Activated CD4-positive, alpha-beta memory T cell treated with anti-CD3 and anti-CD28 coated beads, Interleukin-2, amount 10 ng/mL, durations not matched to agents 7 days and 5 days (primary cell): ENCODE measurements at places on chromosomes 11 and 22.

DNA sequence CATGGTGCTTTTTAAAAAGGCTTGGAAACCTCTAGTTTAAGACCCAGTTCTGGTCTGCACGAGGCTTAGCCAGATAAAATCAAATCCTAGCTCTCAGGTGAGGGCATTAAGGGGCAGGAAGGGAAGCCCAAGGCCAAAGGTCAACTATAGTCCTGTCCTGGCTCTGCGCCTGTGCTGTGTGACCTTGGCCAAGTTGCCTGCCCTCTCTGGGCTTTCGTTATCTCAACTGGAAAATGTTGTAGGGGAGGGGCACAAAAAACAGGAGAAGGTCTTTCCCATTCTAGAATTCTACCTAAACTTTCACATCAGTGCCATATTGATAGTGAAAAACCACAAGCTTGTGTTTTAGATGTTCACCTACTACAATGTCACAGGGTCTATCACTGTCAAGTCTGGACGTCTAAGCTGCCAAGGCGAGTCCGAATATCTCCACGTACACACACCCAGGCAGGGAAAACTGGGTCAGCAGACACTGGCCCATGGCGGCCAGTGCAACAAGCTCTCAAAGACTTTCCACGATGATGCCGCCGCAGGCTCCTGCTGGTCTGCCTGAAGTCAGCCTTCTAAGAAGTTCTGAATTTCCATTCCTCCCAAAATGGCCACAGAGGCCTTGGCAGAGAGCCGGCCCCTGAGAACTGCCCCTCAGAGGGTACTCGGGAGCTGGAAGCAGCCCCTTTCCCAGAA is 18.0 kb downstream of the MN1 start:
- H3K4me1 ChIP-seq: no peaks in the 10 kb centered on the region
- DNase-seq: no peak
- H3K4me3 ChIP-seq: no peak overlapping the region
- peaks cover 4% of the 10 kb centered on the region for H3K27me3 ChIP-seq

- H3K27me3 ChIP-seq: peaks cover 20% of the 10 kb centered on the region
- H3K36me3 ChIP-seq: no peaks in the 10 kb centered on the region
- no peaks in the 10 kb centered on the region for H3K4me1 ChIP-seq
These were observed 106.5 kb upstream of the GRAMD1B start for GRCh38 chr11:123323568-123323967.

GRCh38 chr11:114925591-114925990 is 247.3 kb downstream of the NXPE2 start:
- H3K4me3 ChIP-seq: no peak overlapping the region
- H3K27ac ChIP-seq: no peak overlapping the region
- H3K27me3 ChIP-seq: no peaks in the 10 kb centered on the region
- no peaks in the 10 kb centered on the region for H3K4me1 ChIP-seq
- H3K36me3 ChIP-seq: no peaks in the 10 kb centered on the region

GRCh38 chr11:75478783-75479596 is 46.0 kb upstream of the KLHL35 start:
- no peak overlapping the region for H3K27ac ChIP-seq
- no peaks in the 10 kb centered on the region for H3K27me3 ChIP-seq
- DNase-seq: no peak
- peaks cover 6% of the 10 kb centered on the region for H3K36me3 ChIP-seq

GRCh38 chr22:19974935-19975706 is 33.5 kb upstream of the TXNRD2 start:
- H3K36me3 ChIP-seq: no peaks in the 10 kb centered on the region
- H3K27ac ChIP-seq: no peak overlapping the region
- DNase-seq: no peak
- H3K4me1 ChIP-seq: peaks cover 5% of the 10 kb centered on the region
- no peak overlapping the region for H3K4me3 ChIP-seq

GRCh38 chr11:105582497-105582896 is 27.4 kb upstream of the GRIA4 start:
- H3K4me3 ChIP-seq: no peak overlapping the region
- H3K36me3 ChIP-seq: no peaks in the 10 kb centered on the region
- no peak for DNase-seq
- no peak overlapping the region for H3K27ac ChIP-seq
- H3K4me1 ChIP-seq: no peaks in the 10 kb centered on the region

DNA sequence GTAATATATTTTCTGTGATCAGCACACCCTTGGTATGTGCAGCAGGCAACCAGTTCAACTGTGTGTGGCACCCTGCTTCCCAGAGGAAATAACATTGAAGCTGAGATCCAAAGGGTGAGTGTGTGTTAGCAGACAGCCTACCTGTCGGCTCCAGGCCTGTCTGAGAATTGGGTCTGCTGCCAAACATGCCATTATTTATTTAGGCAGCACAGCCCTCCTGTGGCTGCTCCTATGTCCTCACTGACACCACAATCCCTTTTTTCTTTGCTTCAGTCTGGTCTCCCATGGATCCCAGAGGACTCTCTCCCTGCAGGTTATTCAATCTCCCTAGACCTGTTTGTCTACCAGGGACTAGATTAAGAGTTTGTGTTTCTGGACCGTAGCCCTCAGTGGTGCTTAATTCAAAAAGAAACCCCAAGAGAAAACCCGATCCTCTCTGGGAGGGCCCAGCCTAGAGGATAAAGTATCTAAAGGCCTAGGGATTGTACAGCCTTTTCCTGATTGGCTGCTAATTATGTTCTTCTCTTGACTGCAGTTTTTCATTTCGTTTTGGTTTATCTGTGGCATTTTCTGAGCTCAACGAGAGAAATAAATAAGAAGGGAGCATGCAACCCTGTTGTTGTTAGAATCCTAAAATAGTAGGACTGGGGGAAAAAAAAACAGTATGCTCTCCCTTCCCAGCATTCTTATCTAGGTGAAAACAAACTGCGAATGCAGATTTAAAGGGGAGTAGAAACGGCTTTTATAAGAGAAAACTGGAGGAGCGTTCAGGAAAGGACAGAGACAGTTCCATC is 24.1 kb downstream of the KCNE3 start:
- no peaks in the 10 kb centered on the region for H3K4me1 ChIP-seq
- H3K27me3 ChIP-seq: peaks cover 1% of the 10 kb centered on the region
- H3K27ac ChIP-seq: no peak overlapping the region
- H3K36me3 ChIP-seq: no peaks in the 10 kb centered on the region
- DNase-seq: no peak

- peak overlapping the region; percentile 68 for H3K27ac ChIP-seq
- no peaks in the 10 kb centered on the region for H3K27me3 ChIP-seq
- H3K36me3 ChIP-seq: peaks cover 43% of the 10 kb centered on the region
- peak overlapping the region; percentile 33 for H3K4me3 ChIP-seq
These were observed 80.8 kb downstream of the TNRC6B start for GRCh38 chr22:40258501-40258915.

DNA sequence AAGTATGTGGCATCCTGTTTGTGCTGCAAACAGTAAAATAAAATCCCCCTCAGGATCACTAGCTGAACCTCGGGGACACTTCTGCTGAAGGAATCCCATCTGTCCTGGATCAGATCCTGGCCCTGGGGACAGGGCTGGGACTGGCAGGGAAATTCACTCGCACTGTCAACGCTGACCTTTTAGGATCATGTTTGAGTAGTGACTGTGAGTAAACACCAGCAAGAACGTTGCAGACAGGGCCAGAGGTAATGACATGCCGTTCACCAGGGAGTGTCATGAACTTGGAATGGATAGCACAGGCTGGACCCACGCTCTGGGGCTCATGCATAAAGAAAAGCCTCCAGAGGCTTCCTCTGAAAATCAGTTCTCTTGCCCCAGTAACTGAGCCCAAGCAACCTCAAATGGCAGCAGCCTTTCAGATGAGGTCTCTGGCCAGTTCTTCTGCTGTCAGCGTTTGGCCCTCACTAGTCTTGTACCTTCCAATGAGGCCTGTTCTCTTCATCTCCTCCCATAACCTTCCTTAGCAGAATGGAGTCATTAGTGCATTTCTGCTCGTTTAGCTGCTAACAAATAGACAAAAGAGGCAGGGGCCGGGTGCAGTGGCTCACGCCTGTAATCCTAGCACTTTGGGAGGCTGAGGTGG is 51.0 kb upstream of the BARX2 start:
- no peaks in the 10 kb centered on the region for H3K4me1 ChIP-seq
- no peak overlapping the region for H3K27ac ChIP-seq
- H3K36me3 ChIP-seq: no peaks in the 10 kb centered on the region

DNA sequence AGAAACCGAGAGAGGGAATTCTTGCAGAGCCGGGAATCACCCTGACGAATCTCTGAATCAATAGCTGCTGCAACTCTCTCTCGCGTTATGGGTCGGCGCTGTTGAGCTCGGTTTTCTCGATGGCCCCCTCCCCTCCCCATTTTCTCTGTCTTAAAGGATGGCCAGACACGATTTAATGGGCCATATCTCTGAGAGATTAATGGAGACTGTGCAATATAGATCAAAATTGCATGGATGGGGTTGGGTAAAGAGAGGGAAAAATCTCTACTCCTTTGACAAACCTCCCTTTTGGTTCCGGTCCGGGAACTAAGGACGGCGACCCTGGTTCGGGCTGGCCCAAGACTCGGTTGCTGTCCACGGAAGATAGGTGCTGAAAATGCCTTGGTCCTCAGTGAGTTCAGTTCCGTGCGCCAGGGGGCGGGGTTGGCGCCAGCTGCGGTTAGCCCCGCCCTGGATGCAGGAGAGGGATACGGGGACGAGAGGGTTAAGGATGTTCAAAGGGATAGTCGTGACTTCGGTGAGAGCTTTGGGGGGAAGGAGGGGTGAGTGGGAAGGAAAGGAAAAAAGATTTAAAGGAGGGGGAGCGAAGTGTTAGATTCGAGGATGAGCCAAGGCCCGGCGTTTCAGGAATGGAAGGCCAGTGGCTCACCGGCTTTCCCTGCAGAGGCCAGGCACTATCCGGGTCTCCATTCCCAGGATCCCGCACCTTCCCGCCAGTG is 103.6 kb upstream of the HSD17B12 start:
- peak; percentile 31 for DNase-seq
- peaks cover 8% of the 10 kb centered on the region for H3K36me3 ChIP-seq
- no peak overlapping the region for H3K27ac ChIP-seq
- H3K4me1 ChIP-seq: peaks cover 33% of the 10 kb centered on the region
- H3K27me3 ChIP-seq: peaks cover 85% of the 10 kb centered on the region

GRCh38 chr11:106133529-106133928 is 56.1 kb downstream of the AASDHPPT start:
- H3K4me3 ChIP-seq: no peak overlapping the region
- no peaks in the 10 kb centered on the region for H3K36me3 ChIP-seq
- peaks cover 12% of the 10 kb centered on the region for H3K27me3 ChIP-seq
- no peak for DNase-seq

- H3K27me3 ChIP-seq: peaks cover 4% of the 10 kb centered on the region
- DNase-seq: no peak
These were observed 15.9 kb downstream of the DENND5A start for GRCh38 chr11:9249252-9249651.

DNA sequence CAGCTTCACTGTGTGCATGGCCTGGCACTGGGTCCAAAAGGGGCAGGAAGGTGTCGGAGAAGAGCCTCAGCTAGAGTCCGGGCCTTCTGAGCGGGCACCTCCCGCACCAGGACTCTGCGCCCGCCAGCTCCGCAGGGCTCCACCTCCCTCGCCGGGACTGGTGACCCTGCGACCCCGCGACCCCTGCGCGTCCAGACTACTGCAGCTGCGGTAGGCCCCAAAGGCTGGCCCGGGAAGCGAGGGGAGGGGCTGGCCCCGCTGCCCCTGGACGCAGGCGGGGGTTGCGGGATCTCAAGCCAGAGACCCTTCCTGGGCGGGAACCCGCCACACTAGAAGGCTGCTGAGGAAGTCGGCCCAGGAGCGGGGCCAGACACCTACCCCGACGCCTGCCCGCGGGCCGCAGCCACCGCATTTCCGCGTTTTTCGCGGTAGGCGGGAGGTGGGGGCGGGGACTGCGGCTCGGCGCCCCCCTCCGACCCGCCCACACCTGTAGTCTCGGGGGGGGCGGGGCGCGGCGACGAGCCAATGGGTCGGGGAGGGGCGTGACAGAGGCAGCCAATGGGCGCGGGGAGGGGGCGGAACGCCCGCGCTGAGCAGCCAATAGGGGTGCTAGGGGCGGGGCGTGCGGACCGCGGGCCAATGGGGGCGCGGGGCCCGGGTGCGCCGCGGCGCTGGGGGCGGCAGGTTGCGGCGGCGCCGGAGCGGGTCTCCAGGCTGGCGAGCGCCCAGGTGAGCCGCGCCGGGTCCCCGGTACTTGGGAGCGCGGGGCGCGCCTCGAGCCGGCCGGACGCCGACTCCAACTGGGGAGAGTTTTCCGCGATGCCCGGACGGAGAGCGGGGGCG is at the start of the genes LMNTD2 and RASSF7:
LMNTD2 (minus strand) TSS at position 434 of the 843 bp plus-strand sequence; CDS start at position 412, 22 bp downstream.
RASSF7 (plus strand) TSS at position 666 of the 843 bp plus-strand sequence. CDS start 799 bp downstream, outside the sequence.
- H3K27me3 ChIP-seq: peaks cover 15% of the 10 kb centered on the region
- H3K4me3 ChIP-seq: peak within 1 kb of the TSS; percentile 94
- peak; percentile 95 for DNase-seq
- H3K27ac ChIP-seq: peak within 1 kb of the TSS; percentile 71

DNA sequence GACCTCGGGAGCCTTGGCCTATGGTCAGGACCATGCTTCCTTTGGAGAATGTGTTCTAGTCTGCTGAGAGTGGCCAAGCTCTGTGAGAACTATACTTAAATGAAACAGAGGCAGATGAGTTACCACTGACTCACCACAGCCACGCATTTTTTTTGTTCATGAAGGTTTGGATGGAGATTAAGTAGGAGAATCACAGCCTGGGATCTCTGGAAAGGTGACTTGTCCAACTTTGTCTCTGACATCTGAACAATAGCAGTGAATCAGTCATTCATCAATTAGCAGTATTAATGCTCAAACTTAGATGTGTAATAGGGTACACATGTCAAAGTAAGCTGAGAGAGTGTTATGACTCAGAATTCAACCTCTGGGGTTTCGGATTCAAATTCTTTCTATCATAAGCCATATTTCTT is 100.7 kb upstream of the ANO3 start:
- no peaks in the 10 kb centered on the region for H3K36me3 ChIP-seq
- H3K4me3 ChIP-seq: no peak overlapping the region
- no peaks in the 10 kb centered on the region for H3K27me3 ChIP-seq
- no peaks in the 10 kb centered on the region for H3K4me1 ChIP-seq
- no peak for DNase-seq
- no peak overlapping the region for H3K27ac ChIP-seq

- H3K4me3 ChIP-seq: peak overlapping the region; percentile 52
- H3K27me3 ChIP-seq: no peaks in the 10 kb centered on the region
- no peak for DNase-seq
- H3K27ac ChIP-seq: peak overlapping the region; percentile 42
- H3K36me3 ChIP-seq: peaks cover 52% of the 10 kb centered on the region
These were observed 12.0 kb downstream of the MARK2 start for GRCh38 chr11:63850920-63851319.

GRCh38 chr11:74429205-74429604 is 31.0 kb upstream of the PGM2L1 start:
- H3K36me3 ChIP-seq: no peaks in the 10 kb centered on the region
- no peaks in the 10 kb centered on the region for H3K4me1 ChIP-seq
- no peak overlapping the region for H3K4me3 ChIP-seq

DNA sequence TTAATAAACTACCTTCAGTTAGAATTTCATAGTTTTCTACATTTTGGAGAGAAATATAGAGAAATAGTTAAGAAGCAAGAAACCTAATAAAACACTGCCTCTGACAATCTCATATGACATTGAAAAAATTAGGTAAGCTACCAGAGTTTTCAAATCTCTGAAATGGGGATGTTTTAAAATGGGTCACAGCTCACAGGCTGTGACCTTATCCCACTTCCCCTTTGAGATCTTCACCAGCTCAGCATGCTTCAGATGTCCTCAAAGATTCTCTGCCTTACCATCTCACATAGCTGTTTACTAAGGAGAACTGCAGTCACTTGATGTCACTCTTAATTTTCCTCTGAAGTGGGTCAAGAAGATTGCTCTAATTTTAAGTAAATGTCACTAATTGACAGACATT is 717.8 kb downstream of the JRKL start:
- no peak for DNase-seq
- no peaks in the 10 kb centered on the region for H3K27me3 ChIP-seq
- no peaks in the 10 kb centered on the region for H3K4me1 ChIP-seq
- H3K27ac ChIP-seq: no peak overlapping the region
- H3K4me3 ChIP-seq: no peak overlapping the region
